Stimulated activated CD4-positive, alpha-beta T cell treated with anti-CD3 and anti-CD28 coated beads, Interleukin-4, amount 100 ng/mL, for 48 hours (primary cell): ENCODE measurements at places on chromosomes 7 and 10.

DNA sequence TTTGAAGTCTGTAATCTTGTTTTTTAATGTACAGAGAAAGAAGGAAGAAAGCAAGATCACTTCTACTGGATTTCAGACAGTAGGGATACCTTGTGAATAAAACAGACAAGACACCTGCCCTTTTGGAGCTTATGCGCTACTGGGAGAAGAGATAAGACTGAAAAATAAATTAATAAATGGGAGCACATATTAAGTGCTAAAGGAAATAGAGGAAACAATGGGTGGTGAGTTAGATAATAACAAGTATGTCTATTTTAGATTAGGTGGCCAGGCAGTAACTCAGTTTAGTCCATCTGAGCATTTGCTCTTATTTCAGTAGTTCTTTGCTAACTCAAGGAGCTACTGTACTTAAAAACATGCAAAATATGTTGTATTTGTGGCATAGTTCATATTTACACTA lies 15.9 kb downstream of the MIOS start:
- no peak for DNase-seq

GRCh38 chr7:73960548-73960947 lies 67.4 kb upstream of the ELN start:
- DNase-seq: no peak

- no peak for DNase-seq
Observed at GRCh38 chr10:132102717-132103110, 37.0 kb downstream of the JAKMIP3 start.

DNA sequence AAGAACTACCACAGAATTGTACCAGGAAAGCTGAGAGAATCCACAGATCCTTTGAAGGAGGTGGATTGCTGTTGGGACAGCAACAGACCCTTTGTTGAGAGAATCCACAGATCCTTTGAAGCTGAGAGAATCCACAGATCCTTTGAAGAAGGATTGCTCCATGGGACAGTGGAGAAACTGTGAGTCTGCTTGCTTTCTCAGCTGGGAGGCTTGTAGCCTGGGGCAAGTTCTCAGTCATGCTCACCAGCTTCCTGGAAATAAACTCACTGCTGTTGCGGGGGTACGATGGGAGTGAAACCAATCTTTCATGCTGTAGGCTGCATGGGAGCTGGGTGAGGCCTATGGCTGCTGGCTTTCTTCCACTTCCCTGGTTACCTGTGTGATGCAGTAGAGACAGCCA lies 106.3 kb downstream of the C7orf25 start:
- DNase-seq: no peak

- DNase-seq: no peak
Observed at GRCh38 chr7:159105832-159106811, 38.5 kb downstream of the VIPR2 start.

DNA sequence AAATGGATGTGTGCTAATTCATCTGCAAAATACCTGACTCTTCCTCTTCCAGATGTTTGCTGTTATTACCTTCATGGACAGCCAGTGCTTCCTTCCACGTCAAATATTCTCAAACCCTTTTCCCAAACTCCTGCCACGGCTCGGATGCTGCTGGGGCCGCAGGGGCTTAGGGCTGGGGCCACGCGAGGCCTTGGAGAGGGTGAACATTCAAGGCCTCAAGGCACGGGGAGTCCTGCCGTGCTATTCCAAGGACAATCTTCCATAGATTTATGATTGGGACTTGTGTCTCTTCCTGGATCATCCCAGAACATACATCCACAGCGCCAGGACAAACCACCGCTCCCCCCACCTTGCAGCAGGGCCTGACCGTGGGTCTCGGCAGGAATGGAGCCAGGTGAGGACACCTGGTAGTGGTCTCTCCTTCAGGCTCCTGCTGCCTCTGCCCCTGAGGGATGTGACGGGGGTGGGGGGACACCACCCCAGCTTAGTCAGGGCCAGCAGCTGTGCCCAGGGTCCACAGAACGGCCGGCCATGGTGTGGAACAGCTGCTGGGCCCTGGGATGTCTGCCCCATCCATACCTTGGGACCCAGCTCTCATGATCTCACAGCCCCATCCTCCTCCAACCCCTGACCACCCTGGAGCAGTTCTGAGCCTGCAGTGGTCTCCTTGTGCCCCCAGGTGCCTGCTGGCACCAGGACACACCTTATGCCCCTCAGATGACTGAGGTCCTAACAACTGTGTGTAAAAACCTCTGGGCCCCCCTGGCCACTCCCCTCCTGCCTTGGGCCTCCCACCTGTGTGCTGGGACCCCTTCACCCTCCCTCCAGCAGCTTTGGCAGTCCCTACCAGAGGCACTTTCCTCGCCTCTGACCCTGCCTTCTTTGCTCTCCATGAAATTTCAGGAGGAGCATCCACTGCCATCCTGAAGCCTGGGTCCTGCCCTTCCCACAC lies 16.7 kb downstream of the VIPR2 start:
- no peak for DNase-seq

- DNase-seq: no peak
Observed at GRCh38 chr7:45566386-45566785, 7.8 kb upstream of the ADCY1 start.

DNA sequence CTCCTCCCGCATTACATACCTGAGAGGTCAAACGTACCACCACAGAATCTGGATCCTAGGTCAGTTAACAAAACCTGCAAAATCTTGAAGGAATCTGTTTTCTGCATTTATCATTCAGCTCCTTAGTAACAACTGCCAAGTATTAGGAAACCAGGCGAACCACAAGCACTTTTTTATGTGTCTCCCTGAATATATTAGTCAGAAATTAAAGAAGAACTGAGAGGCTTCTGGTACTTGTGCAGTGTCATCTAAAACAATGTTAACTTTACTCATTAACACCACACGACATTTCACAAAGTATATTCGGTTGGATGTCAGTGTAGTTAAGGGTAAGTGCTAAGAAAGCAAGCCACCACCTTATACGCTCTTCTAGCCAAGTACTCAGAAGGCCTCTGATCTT lies 2.5 kb downstream of the CCDC6 start:
- no peak for DNase-seq

- DNase-seq: no peak
Observed at GRCh38 chr10:70140297-70140696, 6.2 kb downstream of the TYSND1 start.

DNA sequence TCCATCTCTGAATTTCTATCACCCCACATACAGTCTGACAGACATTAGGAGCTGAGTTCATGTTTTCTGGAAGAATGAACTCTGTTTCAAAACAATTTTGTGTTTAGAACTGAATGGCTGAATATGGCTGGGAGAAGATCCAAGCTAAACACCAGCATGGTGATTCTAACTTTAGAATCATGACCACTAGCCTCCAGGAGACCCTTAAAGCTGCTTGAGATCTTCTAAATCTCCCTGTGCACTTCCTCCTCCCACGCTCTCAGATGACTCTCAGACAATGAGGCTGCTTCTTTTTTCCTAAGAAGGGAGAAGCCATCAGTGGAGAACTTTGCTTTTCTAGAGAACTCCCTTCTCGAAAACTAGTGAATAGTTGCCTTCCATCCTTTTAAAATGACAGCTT lies 711.2 kb downstream of the GRID1 start:
- no peak for DNase-seq
